ENCODE measurements at places on chromosomes 6 and 20. TPM values are rescaled to one million over a fixed set of nuclear protein-coding genes. Genes with fewer than 3 reads are reported as not detected.
A peak's percentile ranks its signal among the peaks of the same experiment; 100 is the strongest.

Gene SRSF12
- 2.2 TPM for total RNA-seq

- DNase-seq, result peak; percentile 8
Measured at GRCh38 chr20:32968478-32969241, 35.6 kb downstream of the SUN5 start.

Gene TSBP1
- total RNA-seq, result not detected

DNA sequence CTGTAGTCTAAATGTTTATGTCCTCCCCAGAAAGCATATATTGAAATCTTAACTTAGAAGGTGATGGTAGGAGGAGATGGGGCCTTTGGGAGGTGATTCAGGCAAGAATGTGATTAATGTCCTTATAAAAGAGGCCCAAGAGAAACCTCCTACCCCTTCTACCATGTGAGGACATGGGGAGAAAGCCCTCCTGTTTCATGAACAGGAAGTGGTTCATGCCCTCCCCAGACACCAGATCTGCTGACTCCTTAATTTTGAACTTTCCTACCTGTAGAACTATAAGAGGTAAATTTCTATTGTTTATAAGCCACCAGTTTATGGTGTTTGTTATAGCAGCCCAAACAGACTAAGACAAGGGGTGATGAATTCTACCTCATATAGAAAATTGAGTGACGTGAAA, 8.7 kb upstream of the ECT2L start:
- DNase-seq, result no peak

- DNase-seq, result no peak
Measured at GRCh38 chr6:22784601-22785410, 215.4 kb downstream of the HDGFL1 start.

DNA sequence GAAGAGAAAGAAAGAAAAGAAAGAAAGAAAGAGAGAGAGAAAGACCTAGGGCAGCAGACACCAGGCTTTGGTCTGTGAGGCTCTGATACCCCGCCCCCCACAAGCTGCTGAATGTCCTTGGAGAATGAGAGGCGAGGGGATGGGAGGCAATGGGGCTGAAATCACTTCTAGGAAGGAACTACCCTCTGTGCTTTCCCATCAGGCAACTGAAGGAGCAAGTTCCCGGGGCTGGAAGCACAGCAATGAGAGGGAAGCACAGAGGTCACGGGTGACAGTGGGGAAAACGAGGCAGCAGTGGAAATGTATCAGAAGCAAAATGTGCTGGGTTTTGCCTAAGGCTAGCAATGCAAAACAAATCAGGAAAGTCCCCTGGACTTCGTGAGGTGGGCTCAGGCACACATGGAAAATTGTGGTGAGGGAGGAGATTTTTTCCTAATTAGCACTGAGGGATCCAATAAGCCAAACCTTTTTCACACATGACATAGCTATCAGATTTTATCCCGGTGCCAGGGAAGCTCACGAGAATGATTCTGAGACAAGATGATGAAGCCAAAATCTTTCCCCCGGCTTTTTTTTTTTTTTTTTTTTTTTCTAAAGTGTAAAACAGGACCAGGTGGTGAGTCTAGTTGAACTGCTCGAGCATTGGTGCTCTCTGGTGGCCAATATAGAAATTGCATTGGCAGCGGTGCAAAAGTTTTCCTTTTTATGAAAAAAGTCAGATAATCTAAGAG, 16.8 kb upstream of the ARFGEF2 start:
- DNase-seq, result peak; percentile 63

Gene TSPYL1
- total RNA-seq, result 134 TPM

DNA sequence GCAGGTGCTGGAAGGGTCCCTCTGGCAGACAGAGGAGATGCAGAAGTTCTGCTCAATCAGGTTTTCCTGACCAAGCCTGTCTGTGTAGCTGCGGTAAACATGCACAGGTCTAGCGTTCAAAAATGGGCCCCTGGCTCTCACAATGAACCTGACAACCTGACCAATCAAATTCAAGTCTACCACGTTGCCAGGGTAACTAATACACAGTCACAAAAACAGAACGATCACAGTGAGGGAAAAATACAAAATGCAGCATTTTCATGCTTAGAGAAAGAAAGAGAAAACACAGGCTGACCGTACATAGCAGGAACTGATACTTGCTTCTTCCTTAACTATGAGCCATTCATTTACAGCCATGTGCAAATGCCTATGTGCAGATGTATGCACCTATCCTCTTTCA, 353.1 kb upstream of the TSHZ2 start:
- no peak for DNase-seq

DNA sequence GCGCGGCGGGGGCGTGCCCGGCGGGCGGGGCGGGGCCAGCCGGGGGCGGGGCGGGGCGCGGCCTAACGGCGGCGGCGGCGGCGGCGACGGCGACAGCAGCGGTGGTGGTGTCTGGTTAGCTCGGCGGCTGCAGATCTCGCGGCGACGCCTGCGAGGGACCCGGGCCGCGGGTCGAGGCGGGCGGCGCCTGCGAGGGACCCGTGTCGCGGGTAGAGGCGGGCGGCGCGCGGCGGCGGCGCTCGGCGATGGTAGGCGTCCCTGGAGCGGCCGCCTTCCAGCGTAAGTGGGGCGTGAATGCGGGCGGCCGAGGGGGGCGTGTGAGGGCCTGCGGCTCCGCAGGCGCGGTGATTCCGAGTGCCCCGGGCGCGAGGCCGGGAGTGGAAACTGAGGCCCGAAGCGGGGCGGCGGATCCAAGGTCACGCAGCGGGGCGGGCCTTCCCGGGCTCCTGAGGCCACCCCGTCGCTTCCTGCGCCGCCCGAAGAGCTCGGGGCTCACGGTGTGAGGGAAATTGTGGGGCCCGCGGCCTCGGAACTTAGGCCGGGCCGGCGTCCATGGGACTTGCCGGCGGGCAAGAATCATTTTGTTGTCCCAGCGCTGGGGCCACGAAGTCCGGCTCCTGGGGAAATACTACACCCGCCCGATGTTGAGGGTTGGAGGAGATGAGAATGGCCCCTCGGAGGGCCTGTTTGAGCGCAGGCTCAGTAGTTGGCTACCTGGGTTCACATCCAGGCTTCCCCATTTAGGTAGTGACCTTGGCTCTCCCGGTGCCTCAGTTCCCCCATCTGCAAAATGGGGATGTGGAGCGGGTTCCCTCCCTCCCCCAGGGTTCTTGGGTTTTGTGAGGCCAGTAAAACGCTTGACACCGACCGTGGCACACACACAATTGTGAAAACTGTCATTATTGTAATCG, at the start of gene CBFA2T2:
Gene CBFA2T2, plus strand, starts transcription at position 74 of the 911 bp plus-strand sequence. Its CDS starts 172 bp downstream, at position 246.
- DNase-seq, result peak; percentile 55

DNA sequence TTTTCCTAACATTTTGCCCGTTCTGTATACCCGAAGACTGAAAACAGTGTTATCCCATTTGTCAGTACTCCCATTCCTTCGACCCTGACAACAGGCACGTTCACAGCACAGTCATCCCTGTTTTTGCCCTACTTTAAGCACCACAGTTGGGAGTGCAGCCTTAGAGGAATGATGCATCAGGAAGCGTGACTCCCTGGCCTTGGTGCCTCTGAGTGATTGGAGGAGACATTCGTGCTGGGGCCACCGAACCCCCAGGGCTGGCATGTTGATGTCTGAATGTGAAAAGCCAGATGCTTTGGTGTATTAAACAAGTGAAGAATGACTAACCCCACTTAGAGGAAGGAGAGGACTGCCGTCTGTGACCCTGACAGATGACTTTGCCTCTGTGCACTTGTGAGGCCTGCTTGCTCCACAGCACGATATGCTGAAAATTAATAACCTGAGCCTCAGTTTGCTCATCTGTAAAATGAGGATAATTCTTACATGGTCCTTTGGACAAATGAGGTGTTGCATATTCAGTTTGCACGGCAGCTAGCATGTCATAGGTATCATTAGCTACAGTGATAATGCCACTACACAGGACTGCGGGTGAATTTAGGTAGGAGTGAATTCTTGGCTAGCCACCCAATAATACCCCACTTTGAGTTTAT, 36.0 kb downstream of the STK35 start:
- DNase-seq, result no peak

Gene KCNQ2
- 0.46 TPM for total RNA-seq

Gene ATAT1
- 23.5 TPM for total RNA-seq

- peak; percentile 49 for DNase-seq
Measured at GRCh38 chr6:35359744-35360348, 17.5 kb downstream of the PPARD start.

GRCh38 chr20:52145587-52145986, 46.0 kb downstream of the ZFP64 start:
- no peak for DNase-seq

Gene MRAP2
- total RNA-seq, result 1.9 TPM

Gene CHMP4B
- 117 TPM for total RNA-seq

DNA sequence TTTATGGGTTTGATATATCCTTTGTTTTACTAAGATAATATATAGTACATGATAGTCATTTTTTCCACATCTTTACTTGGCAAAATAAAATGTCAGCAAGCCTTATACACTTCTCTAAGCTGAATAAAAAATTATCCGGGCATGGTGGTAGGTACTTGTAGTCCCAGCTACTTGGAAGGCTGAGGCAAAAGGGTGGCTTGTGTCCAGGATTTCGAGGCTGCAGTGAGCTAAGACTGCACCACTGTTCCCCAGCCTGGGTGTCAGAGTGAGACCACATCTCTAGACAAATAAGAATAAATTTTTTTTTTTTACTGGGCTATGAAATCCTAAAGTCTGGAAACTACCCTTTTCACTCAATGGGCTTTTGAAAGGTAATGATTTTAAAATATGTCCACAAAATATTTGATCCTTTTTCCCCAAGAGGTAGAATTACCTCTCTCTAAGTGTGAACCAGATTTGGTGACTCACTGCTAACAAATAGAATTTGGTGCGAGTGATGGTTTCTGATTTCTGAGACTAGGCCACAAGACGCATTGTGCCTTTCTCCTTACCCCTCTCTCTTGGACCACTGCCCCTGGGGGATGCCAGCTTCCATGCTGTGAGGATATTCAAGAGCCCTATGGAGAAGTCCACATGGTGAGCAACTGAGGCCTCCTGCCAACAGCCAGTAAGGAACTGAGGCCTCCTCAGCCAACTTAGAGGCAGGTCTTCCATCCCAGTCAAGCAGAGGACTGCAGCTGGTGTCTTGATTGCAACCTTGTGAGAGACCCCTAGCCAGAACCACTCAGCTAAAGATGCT, 84.2 kb upstream of the ZNFX1 start:
- DNase-seq, result no peak

Gene SSTR4
- total RNA-seq, result not detected

- peak; percentile 100 for DNase-seq
Measured at GRCh38 chr20:5126512-5127203, at the start of gene CDS2. CDS2 (plus strand) TSS chr20:5127008; CDS start chr20:5127093, 85 bp downstream.

GRCh38 chr6:31180500-31180899, 10.0 kb upstream of the POU5F1 start:
- DNase-seq, result peak; percentile 72

Gene PLEKHG1
- total RNA-seq, result 24.5 TPM

DNA sequence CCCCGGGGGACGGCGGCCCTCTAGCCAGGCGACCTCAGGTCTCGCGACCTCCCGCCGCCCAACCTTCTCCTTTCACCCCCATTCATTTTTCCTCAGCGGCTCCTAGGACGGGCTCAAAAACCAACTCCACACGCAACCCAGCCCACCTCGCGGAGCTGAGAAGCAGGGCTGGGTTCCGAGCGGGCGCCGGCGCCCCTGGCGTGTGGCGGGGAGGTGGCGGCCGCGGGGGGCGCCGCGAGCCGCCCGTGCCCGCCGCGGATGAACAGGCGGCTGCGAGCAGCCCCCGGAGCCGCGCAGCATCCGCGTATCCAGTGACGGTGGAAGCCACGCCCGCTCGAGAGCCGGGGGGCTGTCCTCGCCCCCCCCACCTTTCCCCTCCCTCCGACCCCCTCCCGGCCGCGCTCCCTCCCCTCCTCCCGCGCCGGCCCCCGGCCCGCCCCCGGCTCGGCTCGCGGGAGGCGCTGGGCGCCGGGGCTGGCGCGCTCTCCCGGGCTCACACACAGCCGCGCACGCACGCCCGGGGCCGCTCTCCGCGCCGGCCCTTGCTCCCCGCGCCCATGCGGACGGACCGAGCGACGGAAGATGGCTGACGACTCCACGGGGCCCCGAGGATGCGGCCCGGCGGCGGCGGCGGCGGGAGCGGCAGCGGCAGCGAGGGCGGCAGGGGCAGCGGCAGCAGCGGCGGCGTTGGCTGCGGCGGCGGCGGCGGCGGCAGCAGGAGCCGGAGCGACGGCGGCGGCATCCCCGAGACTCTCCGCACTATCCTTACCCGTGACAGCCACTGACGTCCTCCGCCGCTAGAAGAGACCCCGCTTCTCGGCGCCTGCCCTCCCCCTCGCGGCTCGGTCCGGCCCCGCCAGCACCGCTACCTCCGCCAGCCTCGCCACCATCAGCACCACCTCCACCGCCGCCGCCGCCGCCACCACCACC, at the start of gene SOBP:
Gene SOBP, plus strand, starts transcription at position 482 of the 930 bp plus-strand sequence. CDS start 500 bp downstream, outside the sequence.
- peak; percentile 37 for DNase-seq
